HEK293T (cell line): ENCODE measurements at places on chromosomes 2 and 18.

- DNase-seq, result no peak
Measured at GRCh38 chr18:25112821-25113434, 239.0 kb downstream of the ZNF521 start.

DNA sequence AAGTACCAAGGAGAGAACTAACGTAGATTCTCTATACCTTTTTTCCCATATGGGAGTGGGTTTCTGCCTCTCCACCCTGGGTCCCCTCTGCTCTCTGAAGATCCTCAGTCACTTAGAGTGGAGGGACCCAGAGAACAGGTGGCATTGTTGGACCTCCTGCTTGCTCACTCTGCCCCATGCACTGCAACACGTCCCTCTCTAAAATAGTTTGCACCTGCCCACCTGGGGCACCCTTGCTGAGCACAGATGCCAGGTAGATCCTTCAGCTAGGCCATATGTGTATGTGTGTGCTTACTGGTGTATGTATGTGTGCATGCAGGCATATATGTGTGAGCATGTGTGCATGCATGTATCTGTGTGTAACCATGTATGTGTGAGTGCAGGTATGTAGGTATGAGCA, 2.2 kb downstream of the IL36RN start:
- no peak for DNase-seq

DNA sequence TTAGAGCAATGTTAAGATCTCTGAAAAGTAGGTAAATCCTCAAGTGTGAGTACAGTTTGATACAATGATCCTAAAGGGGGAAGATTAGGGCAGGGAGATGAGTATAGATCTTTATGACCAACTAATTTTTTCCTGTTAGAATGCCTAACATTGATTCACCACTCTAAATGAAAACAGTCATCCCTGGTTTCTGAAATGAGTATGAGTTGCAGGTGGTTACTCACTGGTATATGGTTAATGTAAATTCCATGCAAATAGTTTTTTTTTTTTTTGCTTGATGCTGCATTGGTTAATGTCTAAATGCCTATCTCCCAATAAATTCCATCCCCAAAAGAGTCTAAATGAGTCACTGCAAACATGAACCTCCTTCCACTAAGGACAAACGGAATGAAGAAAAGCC, 55.0 kb upstream of the SERPINB2 start:
- no peak for DNase-seq

DNA sequence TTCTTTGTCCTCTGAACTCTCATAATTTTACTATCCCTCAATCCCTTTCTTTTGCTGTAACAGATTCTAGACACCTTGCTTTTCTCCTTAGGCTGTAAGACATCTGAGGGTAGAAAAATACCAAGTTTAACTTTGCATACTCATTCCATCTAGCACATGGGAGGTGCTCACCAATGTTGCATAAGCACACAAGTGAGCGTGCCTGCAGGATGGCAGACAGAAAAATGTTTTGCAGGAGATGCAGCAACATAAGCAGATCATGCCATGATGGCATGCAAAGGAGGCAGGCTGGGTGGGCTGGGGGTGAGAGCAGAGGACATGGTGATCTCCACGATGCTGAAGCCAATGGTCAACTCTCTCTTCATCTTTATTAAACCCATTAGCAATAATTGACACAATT, 24.1 kb downstream of the CYRIA start:
- no peak for DNase-seq

DNA sequence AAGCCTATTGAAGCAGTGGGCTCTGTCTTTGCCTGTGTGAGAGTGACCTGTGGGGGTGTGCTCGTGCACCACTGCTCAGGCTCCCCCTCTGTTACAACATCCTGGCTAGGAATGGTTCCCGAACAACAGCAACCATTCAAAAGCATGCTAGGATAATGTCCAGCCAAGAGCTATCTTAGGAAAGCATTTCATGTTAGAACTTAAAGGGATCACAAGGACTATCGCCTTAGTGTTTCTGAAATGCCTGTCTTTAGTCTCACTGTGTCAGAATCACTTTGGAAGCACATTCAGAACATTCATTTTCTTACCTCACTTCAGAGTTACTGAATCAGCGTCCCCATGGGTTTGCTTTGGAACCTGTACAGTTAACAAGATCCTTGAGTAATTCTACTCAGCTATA, 134.9 kb upstream of the DSEL start:
- DNase-seq, result no peak

GRCh38 chr2:196380098-196380497, 208.7 kb upstream of the STK17B start:
- DNase-seq, result no peak

DNA sequence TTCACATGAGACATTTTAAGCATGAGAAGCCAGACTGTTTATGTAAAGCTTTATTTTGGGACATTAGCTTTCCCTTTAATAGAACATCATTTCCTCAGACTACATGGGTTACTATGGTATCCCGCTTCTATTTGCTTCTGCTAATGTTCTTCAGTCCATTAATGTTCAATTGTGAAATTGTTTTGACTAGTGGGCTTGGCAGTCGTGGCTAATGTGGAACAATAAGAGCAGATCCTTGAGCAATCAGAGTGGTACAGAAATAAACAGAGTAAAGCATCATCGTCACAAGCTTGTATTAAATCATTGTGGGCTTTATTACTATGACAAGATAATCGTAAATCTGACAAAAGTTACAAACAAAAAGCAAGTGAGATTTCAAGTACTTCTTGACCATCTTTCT, 60.2 kb downstream of the PDE1A start:
- no peak for DNase-seq

- DNase-seq, result no peak
Measured at GRCh38 chr2:169362894-169363559, 693 bp upstream of the LRP2 start.

DNA sequence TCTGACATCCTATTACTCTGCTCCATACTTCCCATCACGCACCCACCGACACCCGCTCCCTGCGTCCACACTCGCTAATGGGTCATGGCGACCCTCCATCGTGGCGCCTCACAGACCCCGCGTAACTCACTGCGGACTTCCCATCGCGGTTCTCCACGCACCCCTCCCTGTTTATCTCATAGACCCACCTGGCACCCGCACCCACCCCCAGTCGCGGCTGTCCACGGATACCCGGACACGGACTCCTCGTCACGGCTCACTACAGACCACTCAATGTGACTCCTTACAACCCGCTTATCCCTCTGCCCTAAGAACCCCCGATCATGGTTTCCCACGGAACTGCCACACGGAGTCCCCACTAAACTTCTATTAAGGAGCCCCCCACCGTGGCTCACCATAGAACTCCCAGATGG, 458 bp downstream of the CXXC1 start:
- no peak for DNase-seq

DNA sequence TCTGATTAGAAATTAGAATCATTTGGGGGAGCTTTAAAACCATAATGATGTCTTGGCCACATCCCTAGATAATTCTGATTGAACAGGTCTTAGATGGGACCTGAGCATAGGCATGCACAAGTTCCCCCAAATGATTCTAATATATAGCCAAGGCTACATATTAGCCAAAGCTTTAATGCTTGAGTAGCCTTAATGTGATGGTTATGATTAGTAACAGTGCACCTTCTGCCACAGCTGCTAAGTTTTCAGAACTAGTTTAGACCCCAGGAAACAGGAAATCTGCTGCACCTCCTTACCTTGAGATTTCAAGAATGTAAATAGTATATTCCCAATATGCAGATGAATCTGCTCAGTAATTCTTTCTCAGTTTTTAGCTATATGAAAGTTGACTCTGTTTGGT, 119.8 kb downstream of the PTPN4 start:
- DNase-seq, result no peak

GRCh38 chr2:101130081-101130480, 21.1 kb downstream of the TBC1D8 start:
- no peak for DNase-seq

GRCh38 chr2:79855264-79856006, 342.6 kb downstream of the CTNNA2 start:
- DNase-seq, result peak; percentile 32

DNA sequence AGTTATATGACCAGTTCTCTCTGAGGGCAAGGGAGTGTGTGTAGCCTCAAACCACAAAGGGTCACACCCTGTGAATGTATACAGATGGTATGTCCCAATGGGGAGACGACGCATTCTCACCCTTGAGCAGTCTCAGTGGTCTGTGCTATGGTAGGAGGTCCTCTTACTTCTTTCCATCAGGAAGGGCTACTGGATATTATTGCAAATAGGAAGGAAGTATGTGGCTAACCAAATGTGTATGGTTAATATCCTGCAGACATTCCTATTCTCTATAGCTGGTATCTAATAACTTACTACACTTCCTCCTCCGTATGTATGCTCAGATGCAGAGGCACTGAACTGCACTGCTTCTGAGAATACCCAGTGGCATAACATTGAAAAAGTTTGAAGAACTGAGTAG, 306.7 kb upstream of the CCDC68 start:
- no peak for DNase-seq

DNA sequence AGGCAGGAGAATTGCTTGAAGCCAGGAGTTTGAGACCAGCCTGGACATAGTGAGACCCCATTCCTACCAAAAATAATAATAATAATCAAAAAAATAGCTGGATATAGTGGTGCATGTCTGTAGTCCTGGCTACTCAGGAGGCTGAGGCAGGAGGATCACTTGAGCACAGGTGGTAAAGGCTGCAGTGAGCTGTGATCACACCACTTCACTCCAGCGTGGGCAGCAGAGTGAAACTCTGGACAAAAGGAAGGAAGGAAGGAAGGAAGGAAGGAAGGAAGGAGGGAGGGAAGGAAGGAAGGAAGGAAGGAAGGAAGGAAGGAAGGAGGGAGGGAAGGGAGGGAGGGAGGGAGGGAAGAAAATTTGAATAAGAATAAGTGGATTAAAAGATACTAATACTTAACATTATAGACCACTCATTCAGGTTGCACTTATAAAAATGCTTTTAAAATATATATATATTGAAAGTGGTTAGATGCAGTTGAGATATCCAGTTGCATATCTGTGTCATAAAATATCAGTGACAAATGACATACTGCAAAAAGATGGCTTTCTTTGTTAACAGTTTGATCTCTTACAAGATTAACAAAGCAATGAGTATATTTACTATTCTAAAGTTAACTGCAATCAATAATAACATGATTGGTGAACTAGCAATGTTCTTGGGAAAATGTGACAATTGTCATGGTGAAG, 702.4 kb downstream of the CPS1 start:
- DNase-seq, result no peak

DNA sequence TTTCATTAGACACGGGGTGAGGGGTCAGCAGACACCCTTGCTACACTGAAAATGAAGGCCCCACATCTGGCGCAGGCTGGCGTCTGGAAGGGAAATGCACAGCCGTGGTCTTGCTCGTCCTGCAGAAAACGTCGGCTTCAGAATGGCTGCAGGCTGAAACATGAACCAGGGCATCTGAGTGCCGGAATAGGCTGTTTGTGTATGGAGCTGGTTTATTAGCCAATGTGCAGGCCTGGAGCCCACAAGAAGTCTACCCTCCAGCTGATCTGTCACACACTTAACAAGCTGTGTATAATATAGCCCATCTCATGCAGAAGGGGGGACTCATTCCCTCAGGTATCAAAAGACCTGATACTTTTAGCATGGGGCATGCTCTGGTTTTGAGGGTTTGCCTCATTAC, 153.4 kb upstream of the SOX11 start:
- DNase-seq, result no peak

DNA sequence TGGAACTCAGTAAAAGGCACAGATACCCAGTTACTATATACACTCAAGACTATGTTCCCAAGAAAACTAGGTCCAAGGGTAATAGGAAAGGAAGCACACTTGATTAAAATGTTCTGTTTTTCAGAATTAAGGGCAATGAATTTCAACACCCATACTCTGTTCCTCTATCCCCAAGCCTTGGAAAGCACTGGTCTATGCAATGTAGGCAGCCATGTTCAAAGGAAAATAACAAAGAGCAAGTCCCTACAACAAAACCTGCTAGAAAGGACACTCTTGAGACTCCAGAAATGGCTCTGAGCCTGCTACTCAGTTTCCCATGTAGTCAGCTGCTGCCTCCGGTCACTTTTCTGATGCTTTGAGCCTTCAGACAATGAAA, 6.8 kb downstream of the CYB5A start:
- DNase-seq, result no peak

DNA sequence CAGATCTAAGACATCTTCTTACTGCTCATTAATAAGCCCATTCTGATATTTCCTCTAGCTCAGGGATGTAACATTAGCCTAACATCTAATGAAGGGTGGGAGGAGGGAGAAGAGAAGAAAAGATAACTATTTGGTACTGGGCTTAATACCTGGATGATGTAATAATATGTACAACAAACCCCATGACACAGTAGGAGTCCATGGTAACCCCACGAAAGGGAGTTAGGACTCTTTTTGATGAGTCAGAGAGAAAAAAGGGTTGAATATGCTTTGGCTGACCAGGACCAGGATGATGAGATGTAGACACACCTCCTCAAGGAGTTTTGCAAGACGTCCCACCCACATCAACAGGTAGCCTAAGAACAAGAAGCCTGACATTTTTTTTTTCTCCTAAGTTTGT, 34.4 kb upstream of the DLX2 start:
- no peak for DNase-seq

DNA sequence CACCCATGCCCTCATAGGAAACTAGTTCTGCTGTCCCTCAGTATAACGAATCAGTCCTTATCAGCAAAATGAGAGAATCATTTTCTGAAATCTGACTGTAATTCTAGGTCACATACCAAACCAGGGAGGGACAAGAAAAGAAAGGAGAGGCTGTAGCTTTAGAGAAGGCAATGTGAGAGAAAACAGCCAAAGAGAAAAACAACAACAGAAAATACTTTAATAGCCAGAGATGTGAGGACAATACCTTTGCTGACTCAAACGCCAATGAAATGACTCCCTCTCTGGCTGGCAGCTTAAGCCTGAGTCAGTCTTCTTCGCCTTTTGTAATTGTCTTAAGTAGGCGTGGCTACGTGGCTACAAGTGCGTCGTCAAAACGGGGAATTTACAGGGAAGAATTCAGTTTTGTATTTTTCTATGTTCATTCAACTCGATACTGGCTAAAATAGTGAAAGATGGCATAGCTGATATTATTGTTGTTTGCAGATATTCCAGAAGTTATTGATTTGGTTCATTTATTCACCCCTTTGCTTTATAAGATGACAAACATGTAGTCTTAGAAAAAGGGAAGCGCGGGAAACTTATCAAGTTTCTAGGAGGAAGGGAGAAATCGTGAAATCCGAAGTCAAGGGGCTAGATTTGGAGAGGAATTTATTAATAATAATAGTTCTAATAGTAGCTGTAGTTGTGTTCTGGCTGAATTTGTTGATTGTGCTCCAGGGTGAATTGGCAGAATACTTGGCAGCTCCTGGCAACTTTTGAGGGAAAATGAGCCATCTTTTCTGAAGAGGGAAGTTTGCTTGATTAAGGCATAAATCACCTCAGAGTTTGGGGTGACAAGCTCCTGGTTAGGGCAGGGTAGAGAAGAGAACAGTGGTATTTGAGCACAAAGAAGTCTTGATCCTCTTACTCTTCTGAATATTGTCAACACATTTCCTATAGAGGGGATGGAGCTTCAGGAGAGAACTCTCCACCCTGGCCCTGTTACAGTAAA, at the start of gene IL1A:
IL1A (minus strand) TSS at position 295 of the 991 bp plus-strand sequence. CDS start 723 bp downstream, outside the sequence.
- no peak for DNase-seq
